CD4-positive, alpha-beta T cell treated with Interleukin-21 for 1 hour (primary cell): ENCODE measurements at places on chromosomes 1 and 21.

DNA sequence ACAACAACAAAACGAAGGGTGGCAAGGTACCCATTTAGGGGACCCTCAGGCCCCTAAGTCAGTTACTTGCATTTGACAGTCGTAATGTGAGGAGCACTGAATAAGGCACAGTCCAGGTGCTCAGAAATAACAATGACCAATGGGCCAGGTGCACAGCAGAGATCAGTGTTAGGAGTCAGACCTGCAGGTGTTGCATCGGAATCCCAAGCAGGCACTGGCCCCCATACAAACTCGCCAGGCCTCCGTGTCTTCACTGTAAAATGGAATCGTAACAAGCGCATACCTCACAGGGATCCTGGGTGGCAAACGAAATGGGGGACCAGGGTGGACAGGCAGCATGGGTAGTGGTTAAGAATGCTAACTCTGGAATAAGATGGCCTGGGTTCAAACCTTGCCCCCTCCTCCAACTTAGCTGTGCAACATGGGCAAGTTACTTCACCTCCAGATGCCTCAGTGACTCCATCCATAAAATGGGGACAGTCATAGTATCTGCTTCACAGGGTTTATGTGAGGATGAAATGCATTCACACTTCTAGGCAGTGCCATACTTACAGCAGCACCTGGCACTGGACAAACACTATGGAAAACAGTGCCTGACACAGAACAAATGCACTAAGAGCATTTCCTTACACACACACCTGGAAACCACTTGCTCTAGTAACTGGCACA, 20.2 kb downstream of the RCAN1 start:
- DNase-seq, result no peak

DNA sequence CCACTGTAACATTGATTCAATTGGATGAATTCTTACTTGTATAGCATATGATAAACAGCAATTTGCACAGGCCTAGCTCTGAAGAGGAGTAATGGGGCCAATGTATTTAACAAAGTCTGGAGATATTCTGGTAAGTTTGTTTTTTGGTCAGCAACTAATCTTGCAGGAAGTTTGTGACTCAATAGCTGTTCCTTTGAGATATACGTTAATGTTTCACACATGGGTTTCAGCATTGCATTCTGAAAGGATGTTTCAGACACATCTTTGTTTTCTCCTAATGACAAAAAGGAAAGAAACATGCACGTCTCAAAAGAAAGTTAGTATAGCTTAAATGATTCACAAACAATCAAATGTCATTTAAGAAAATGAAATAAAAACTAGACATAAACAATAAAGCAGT, 49.0 kb downstream of the LTN1 start:
- DNase-seq, result no peak

DNA sequence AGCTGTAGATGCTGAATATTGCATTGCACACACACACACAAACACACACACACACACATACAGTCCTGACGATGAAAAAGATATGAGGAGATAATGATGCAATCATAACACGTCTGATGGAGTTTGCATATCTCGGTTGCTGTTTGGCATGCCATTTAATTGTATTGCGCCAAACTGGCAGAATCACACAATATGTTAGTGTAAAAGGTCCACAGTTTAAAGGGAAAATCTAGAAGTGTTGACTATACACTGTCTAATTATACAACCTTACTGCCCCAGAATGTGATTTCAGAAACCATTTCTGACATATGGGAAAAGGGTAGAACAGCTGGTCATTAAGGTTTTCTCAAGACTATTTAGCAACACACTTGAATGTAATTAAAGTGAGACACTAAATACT, 123.7 kb upstream of the PROX1 start:
- no peak for DNase-seq

- no peak for DNase-seq
Measured at GRCh38 chr1:10712568-10713362, 83.7 kb downstream of the CASZ1 start.

DNA sequence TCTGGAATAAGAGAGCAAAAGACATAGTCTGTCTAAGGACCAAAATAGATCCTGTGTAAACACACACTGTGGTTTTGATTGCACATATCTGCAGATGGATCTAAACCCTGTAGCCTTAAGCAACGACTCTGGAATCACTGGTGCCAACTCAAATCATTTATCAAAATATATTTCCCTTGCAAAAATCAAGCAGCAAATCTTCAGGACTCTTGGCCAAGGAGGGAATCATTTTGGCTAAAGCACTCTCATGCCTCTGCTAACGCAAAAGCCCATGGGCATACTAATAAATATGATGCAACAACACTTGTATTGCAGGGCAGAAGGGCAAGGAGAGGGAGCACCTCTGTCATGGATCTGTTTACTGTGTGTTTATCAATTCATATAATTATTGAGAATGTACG, 155.4 kb upstream of the DUSP10 start:
- no peak for DNase-seq

DNA sequence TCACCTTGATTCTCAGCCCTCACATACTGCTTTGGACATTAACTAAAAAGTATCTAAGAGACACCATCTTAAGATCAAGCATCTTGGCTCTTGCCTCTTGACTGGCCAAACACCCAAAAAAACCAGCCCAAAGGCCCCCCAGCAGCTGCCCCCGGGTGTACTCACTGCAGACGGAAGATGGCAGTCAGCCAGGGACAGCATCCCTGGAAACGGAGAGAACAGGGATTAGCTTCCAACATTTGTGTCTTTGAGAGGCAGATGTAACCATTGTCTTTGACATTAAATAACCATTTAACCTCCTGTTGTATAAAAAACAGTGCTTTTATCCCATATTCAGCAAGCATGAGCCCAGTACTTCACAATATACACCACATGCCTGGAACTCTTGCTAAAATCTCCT, 11.3 kb downstream of the TMEM63A start:
- no peak for DNase-seq

DNA sequence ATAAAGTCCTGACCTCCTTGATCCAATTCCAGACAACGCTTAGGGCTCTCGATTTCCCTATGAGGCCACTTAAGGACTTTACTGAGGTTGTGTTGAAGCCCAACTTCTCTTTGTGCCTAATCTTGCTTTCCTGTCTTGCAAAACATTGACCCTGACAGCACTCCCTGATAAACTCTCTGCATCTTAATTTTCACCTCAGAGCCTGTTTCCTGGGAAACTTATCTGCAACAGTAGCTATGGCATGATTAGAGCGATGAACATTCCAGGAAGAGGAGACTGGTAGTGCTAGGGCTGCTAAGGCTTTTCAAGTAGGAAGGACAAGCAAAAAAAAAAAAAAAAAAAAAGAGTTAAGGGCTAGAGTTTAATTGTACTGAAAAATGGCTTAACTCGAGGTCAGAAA, 118.9 kb downstream of the RGS21 start:
- DNase-seq, result no peak

DNA sequence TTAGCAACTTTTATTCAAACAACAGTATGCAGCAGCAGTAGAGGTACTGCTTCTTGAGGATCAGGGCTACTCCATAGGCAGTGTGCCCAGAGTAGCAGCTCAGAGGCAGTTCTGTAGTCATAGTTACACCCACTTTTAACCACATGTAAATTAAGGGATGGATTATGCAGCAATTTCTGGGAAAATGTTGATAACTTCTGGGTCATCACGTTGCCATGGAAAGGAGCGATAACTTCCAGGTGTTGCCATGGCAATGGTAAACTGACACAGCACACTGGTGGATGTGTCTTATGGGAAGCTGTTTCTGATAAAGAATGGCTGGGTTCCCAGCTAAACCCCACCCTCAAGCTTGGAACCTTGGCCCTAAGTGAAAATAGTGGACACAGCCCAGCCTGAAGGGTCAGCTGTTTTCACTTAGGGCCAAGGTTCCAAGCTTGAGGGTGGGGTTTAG, 29.0 kb upstream of the PLA2G2A start:
- DNase-seq, result no peak

GRCh38 chr1:245915841-245916240, 591.2 kb downstream of the SMYD3 start:
- no peak for DNase-seq
